ENCODE measurements at places on chromosomes 2 and 18. TPM values are rescaled to one million over a fixed set of nuclear protein-coding genes. Genes with fewer than 3 reads are reported as not detected.

The MAPK4 gene
- under 0.01 TPM for total RNA-seq

The CLIP4 gene
- 42.6 TPM for total RNA-seq

The MPHOSPH10 gene
- 15.2 TPM for total RNA-seq

The PLCD4 gene
- total RNA-seq = 2.0 TPM

The LBX2 gene
- total RNA-seq = 0.59 TPM

The MC2R gene
- total RNA-seq = not detected

The TEKT4 gene
- total RNA-seq = not detected

The GAD1 gene
- total RNA-seq = 0.07 TPM

Data from smooth muscle cell of the pulmonary artery (primary cell).